HCT116 (cell line): ENCODE measurements at places on chromosomes 3 and 15. TPM values are rescaled to one million over a fixed set of nuclear protein-coding genes. Genes with fewer than 3 reads are reported as not detected.

GRCh38 chr3:72571638-72572114 is 276.6 kb downstream of the SHQ1 start:
- no peak for DNase-seq

DNA sequence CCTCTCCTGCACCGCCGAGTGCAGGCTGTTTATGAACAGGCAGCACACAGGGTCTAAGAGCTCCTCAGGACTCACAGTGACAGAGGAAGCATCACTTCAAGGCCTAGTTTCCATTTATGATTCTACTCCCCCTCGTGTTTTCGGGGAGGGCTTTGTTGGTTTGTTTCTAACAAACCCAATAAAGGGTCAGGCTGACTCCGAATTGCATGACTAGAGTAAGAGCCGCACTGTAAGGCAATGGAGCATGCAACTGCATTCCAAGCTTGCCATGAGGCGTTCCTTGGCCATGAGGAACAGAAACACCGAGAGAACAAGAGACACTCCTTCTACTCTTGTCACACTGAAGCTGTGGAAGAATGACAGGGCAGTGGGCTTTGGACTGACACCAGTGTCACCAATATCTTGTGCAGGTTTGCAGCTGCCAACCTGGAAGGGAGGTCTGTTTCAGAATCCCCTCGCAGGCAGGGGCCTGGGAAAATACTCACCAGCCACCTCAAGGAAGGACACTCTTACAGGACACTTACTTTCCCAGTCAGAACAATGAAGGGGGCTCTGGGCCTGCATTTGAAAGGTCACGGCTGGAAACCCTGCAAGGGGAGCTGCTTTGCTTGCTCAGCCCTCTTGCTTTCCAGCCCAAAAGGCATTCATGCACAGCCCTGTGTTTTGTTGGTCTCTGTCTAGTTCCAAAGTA is 96.8 kb downstream of the ADAMTS17 start:
- DNase-seq: no peak

DNA sequence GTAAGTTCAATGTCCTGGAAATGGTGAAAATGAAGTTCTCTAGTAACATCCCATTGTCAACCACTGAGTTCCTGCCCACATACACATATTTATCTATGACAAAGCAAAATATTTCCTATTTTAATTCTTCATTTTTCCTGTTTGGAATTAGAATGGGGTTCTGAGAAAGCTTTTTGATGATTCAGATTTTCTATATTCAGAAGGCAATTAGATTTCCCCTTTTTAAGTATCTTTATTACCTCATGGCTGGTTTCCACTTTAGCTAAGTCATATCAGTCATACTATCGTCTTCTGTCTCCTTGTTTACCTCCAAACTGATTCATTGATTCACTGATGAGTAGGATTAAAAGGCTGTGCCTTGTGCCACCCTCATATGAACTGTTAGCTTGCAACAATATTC is 17.9 kb downstream of the ETFA start:
- DNase-seq: no peak

- DNase-seq: no peak
Measured at GRCh38 chr3:47225310-47225906, 57.2 kb downstream of the KIF9 start.

DNA sequence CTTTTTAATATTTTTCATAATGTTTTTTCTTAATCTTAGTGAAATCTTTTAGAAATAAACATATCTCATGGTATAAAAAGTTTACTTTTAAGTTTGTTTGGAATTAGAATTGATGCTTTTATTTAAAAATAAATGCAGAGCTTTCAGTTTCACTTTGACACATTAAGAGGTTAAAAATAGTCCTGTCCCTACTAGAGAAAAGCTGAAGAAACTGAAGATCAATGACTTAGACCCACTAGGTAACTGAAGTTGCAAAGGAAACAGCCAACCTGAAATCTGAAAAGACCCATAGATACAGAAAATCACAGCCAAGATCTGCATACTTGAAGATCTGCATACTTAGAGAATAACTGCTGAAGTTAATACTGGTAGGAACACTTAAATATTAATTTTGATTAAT is 237.6 kb downstream of the RAP2B start:
- no peak for DNase-seq

DNA sequence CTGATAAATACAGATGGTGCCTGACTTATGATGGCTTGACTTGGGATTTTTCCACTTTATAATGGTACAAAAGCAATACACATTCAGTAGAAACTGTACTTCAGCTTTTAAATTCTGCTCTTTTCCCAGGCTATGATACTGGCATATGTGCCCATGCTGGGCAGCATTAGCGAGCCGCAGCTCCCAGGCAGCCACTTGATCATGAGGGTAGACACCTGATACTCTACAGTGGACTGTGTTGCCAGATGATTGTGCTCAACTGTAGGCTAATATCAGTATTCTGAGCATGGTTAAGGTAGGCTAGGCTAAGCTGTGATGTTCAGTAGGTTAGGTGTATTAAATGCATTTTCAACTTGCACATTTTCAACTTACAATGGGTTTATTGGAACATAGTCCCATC is 17.7 kb upstream of the FEM1B start:
- DNase-seq: no peak

DNA sequence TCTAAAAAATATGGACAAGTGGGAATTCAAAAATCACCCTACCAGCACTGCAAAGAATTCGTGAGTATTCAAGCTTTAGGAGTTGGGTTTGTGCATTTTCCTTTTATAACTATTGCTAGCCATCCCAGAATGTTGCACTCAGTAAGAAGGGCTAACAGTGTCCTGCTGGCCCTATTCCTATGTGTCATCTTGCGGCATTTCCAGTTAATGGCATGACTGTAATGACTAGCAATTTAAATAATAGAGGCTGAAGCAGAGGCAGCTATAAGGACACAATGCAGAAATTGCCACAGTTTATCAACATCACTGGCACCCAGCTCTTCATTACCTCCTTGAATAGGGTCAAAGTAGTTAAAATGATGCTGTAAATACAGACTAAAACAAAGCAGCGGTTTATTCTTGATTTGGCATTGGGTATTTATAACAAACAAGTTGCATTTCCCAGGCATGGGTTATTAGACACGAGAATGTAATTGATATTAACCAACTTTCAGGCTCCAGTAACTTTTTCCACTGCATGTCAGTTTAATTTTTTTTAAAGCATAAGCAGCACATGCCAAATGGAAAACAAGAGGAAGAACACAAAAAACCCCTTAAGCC is 177.6 kb downstream of the FHIT start:
- no peak for DNase-seq

DNA sequence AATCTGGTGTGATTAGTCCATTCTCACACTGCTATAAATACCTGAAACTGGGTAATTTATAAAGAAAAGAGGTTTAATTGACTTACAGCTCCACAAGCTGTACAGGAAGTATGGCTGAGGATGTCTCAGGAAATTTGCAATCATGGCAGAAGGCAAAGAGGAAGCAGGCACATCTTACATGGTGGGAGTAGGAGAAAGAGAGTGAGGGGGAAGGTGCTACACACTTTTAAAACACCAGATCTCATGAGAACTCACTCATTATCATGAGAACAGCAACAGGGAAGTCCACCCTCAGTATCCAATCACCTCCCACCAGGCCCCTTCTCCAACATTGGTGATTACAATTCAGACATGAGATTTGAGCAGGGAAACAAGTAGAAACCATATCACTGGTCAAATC is 24.0 kb upstream of the ACP3 start:
- no peak for DNase-seq

DNA sequence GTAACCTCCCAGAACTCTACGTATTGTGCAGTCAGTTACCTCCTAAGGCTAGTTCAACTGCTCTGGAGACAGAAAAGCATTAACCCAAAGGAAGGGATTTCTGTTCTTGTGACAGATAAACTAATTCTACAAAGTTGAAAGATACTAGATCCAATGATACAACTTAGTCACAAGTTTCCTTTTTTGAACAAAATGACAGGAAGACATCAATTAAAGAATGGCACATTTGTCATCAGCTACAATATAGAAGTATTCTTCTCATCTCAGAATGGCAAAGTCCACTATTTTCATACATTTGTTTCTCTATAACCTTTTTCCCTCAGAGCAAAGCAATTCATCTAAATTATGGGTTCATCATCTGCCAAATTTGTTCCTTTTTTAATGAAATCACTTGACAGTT is 43.7 kb downstream of the ISL2 start:
- no peak for DNase-seq

- no peak for DNase-seq
Measured at GRCh38 chr3:32569540-32570420, 878 bp downstream of the DYNC1LI1 start.

GRCh38 chr3:61031503-61031902 is 219.7 kb downstream of the FHIT start:
- DNase-seq: no peak

- DNase-seq: no peak
Measured at GRCh38 chr15:32029409-32029861, 880 bp upstream of the CHRNA7 start.

- DNase-seq: no peak
Measured at GRCh38 chr15:40100947-40101905, 7.5 kb downstream of the BMF start.

DNA sequence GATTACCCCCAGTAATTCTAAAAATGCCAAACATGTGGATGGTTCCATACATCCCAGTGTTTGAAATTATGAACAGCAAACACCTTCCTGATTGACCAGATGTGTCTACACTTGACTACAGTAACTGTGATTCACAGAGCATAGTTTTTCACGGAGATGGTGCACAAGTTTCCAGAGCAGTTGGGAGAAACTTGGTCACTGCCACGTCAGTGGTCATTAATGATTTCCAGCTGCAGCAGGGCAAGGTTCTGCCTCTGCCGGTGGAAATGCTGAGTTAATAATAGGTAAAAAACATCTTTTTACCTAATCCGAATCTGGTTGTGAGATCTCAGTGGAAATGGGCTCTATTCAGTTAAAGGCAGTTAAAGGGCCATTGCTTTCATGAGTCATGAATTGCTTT is 154.1 kb upstream of the FEZF2 start:
- no peak for DNase-seq

DNA sequence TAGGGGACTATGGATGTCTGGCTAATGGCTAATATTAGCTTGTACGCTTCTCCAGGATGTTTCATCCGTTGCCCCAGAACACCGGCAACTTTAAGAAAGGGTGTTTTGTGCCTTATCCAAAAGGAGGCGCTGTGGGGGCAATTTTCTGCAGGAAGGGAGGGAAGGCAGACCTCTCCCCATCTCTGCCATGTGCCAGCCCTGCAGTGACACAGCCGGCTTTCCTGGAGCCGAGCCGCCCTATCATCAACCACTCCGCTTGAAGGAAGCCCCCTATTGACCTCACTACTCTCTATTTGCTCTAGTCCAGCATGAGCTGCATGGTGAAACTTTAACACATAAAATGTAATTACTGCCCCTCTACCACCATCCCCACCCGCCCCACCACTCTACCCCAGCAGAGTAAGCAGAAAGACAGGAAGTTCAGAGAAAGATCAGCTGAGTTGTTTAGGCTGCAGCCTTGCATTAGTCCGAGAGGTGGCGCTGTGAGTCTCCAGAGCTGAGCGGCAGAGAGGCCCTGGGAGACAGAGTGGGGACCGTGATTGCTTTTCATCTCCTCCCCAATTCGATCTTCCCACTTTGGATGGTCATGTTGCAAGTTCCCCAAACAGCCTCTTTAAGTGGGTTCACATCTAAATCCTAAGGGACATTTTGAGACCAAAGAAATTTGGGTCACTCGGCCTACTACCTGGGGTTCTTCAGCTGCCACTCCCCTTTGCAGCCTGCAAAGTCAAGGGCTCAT is 24.5 kb upstream of the RAD18 start:
- peak; percentile 32 for DNase-seq

- no peak for DNase-seq
Measured at GRCh38 chr3:11389386-11390268, 117.4 kb downstream of the ATG7 start.

DNA sequence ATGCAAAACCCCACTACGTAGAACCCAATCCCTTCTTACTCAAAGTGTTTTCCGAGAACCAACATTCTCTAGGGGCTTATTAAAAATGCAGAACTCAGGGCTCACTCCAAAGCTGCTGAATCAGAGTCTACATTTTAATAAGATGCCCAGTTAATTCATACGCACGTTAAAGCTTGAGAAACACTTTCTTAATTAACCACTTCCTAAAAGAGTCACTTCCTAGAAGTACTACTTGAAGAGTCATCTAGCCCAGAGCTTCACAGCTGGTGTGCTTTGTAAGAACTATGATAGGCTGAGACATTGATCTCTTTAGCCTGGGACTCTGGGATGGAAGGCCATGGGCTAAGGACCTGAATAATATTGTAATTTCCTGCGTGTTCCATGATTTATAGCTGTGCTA is 9.0 kb downstream of the COL6A5 start:
- DNase-seq: no peak

DNA sequence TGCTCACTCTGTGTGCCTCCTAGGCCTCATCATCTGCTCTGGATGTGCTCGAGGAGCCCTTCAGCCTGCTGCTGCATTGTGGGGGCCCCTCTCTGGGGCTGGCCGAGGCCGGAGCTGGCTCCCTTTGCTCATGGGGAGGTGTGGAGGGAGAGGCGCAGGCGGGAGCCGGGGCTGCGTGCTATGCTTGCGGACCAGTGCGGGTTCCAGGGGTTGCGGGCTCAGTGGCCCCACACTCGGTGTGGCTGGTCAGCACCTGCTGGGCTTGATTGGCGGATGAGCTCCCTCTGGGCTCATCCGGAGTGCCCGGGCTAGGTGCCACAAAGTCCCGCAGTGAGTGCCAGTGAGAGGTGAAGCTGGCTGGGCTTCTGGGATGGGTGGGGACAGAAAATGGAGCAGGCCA is 264.2 kb downstream of the SI start:
- DNase-seq: no peak

GRCh38 chr3:155393316-155393715 is 99.8 kb upstream of the STRIT1 start:
- DNase-seq: no peak

GRCh38 chr3:11661827-11662226 is 18.1 kb upstream of the VGLL4 start:
- no peak for DNase-seq

DNA sequence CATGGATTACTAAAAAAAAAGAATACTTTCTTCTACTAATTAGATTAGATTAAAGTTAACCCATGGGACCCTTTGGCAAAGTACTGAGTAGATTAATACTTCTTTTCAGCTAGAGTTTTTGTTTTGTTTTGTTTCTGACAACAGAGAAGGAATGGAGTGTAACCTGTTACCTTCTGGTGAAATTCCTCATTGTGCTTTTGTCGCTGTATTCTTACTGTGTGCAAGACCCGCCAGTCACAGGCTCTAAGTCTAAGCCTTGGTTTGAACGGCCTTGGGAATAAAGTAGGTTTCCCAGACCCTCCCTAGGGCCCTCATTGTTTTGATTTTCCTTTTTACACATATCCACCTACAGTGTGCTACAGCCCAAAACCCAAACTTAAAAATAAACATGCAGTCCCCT is 171.1 kb upstream of the IL12A start:
- no peak for DNase-seq

- DNase-seq: no peak
Measured at GRCh38 chr3:43752905-43753304, 62.2 kb downstream of the ABHD5 start.

- no peak for DNase-seq
Measured at GRCh38 chr3:8767667-8768363, 1.6 kb downstream of the OXTR start.

Gene SLC28A1
- not detected for total RNA-seq

Gene PLA2G4F
- total RNA-seq: 0.05 TPM

Gene KIF7
- total RNA-seq: 0.12 TPM

Gene FAH
- total RNA-seq: 20.0 TPM

Gene GOLGA6D
- total RNA-seq: 0.12 TPM

Gene TMEM207
- not detected for total RNA-seq

Gene SLCO3A1
- 5.1 TPM for total RNA-seq

Gene RETNLB
- total RNA-seq: not detected

Gene KLF15
- 3.3 TPM for total RNA-seq

Gene SST
- total RNA-seq: not detected

Gene IL16
- 0.81 TPM for total RNA-seq
